GM12878 (cell line): ENCODE measurements at places on chromosomes 3 and 15.

DNA sequence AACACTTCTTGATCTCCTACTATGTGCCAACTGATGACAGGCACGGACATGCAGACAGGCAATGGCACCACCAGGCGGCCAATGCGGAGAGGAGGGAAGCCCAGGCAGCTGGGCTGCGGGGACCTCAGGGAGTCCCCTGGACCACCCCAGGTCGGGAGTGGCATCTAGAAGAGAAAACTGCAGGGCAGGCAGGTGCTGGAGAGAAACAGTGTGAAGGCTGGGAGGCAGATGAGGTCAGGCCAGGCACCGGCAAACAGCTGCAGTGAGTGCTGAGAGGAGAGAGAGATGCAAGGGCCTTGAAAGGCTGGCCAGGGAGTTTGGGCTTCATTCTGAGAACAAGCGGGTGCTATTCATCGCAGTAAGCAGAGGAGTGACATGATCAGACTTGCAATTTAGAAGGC lies 29.1 kb downstream of the SLC6A1 start:
- DNase-seq = no peak

DNA sequence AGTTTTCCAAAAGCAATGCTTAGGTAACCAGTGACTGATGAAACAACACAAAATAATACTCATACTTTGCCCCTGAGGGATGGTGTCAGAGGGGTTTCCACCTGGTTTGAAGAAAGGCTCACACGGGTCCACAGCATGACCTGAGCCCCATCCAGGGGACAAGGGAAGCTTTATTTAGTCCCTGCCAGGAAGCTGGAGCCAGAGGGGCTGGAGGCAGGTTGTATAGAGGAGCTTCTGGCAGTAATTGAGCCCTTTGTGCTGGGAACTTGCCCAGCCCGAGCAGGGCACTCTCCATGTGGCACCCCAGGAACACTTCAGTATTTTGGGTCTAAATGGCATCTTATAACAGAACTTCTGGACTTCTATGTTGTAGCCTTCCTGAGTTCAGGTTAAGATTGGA lies 39.2 kb upstream of the EPHB1 start:
- no peak for DNase-seq

GRCh38 chr15:89379818-89380217 lies 45.2 kb upstream of the POLG start:
- no peak for DNase-seq

GRCh38 chr3:42799376-42799775 lies 4.9 kb downstream of the HIGD1A start:
- DNase-seq = no peak

DNA sequence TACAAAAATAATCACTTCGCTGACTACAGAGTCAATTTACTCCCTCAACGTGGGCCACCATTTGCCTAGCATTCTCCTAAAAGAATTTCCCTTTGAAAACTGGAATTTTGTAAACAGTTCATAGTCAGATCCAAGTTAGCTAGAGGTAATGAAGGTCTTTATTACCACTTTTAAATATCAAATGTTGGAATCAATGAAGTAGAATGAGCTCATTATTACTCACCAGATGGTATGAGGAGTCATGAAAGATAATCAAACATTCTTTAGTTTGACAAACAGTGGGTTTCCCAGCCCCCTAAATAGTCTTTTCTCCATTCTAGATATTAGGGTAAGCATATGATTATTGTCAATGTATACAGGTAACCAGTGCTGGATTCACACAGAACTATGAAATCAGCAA lies 455.7 kb upstream of the THBS1 start:
- DNase-seq = no peak

GRCh38 chr3:171345107-171345843 lies 114.9 kb downstream of the TNIK start:
- no peak for DNase-seq

DNA sequence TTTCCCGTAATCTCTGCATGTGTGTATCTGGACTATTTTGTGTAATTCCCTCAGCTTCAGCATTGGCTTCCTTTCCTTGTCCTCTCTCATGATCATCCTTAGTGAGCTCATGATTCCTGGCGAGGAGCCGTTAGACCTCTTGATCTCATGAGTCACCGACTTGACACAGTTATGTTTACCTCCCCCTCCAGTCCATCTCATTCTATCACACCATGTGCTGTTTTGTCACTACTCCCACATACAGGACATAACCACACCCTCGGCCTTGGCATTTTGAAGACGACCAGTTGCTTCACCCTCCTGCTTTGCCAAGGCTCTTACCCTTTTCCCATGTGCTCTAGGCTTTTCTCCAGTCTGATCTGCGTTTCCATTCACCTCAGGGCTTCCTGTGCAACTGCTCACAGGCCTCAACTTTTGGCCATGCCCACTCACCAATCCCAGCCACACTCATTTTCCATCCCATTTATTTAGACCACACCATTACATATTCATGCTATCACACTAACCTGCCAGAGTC lies 41.5 kb downstream of the CP start:
- no peak for DNase-seq

DNA sequence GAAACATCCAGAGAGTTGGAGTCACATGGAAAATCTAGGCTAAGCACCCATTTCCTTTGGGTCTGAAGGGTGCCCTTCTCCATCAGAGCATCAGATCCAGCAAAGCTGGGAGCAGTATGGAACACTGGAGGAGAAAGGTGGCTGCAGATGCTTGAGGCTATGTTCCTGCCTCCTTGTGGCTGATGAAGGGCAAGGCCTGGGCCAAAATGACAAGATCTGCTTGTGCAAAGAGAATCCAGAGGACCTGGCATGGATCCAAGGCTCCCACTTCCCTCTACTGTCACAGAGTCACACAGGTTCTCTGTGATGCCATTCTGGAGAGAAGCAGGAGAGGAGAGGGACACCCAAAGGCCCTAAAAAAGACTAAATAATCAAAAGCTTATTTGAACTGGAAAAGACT lies 9.2 kb upstream of the ATP8B4 start:
- no peak for DNase-seq

GRCh38 chr15:70507772-70508371 lies 255.5 kb downstream of the UACA start:
- DNase-seq = no peak

- no peak for DNase-seq
Measured at GRCh38 chr3:194315965-194316361, 35.2 kb downstream of the CPN2 start.
